ENCODE measurements at places on chromosomes 6 and 20.
A peak's percentile ranks its signal among the peaks of the same experiment; 100 is the strongest.

GRCh38 chr6:90865513-90865912 lies 278.6 kb upstream of the MAP3K7 start:
- no peak for DNase-seq

DNA sequence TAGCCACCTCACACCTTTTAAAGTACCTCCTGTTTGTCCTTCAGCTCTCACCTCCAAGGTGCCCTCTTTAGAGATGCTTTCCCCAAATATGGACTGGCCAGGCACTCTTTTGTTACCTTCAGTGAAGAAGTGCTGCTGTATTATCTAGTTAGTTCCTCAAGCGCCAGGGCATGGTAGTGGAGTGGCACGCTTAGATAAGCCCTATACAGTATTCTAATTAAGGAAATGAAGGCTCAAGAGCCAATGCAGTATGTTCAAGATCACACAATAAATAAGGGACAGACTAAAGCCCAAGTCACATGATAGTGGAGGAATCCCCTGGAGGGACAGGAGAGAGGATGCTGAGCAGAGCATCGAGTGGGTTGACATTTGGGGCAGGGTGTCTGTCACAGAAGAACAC lies 28.5 kb upstream of the GFOD1 start:
- no peak for DNase-seq

DNA sequence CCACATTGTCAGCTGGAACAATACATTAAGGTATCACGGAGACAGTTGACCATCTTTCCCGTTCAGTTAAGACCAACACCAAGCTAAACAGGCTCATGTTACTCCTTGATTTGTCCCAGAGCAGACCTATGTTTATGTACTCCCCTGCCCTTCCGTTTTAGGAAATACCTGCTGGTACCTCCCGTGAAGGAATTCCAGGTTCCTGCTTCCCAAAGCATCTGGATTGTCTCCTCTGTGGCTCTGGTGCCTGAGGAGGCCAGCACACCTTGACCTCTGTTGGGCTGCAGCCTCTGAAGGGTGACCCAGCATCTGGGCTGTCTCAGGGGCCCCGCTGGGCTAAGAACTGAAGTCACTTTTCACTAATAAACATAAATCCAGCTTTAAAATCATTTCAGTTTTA lies 647.8 kb upstream of the MARCKS start:
- DNase-seq: no peak

- DNase-seq: peak; percentile 2
These were observed 168.9 kb upstream of the UST start for GRCh38 chr6:148577687-148578488.

- no peak for DNase-seq
These were observed 55.2 kb upstream of the TBC1D7 start for GRCh38 chr6:13383328-13384163.

DNA sequence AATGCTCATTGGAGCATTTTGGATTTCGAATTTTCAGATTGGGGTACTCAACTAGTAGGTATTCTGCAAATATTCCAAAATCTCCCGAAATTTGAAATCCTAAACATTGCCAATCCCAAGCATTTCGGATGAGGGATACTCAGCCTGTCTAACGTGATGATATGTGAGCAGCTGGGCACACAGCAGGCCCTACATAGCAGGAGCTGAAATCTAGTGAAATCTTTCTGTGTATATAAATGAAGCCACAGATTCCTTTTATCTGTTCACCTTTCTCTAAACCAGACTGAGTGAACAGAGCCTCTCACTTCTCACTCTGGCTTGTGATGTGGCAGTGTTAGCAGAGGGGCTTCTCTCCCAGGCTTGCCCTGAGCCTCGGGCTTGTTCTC lies 17.8 kb downstream of the STX16 start:
- DNase-seq: no peak
